Fibroblast of the conjunctiva (primary cell): ENCODE measurements at places on chromosomes 6 and 20.

- DNase-seq = no peak
Measured at GRCh38 chr6:119129968-119130484, 51.6 kb upstream of the FAM184A start.

- no peak for DNase-seq
Measured at GRCh38 chr6:129269076-129269475, 386.1 kb downstream of the LAMA2 start.

- DNase-seq = no peak
Measured at GRCh38 chr20:48739395-48740291, 88.2 kb downstream of the PREX1 start.

- DNase-seq = no peak
Measured at GRCh38 chr20:48474022-48474421, 353.8 kb downstream of the PREX1 start.

DNA sequence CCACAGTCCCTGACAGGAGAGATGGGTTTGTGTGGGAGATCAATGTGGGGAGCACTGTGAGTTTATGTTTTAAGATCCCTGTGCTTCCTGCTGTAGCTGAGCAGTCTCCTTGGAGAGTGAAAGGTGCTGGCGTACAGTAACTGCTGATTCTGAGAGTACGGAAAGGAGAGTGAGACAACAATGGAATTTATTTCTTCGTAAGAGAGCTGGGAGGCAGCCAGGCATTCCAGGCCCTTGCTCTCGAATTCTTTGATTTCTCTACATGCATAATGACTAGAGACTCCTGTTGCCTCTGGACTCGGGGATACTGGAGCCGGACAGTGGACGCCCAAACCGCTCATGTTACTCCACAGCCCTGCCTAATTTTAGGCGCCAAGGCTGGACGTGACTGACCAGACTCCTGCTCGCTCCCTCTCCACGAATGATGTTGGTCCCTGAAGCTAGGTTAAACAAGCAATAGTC, 131.0 kb upstream of the PHACTR1 start:
- no peak for DNase-seq

GRCh38 chr20:52800734-52801627, 171.2 kb upstream of the TSHZ2 start:
- DNase-seq = no peak

GRCh38 chr6:104600639-104600931, 259.1 kb downstream of the HACE1 start:
- no peak for DNase-seq

GRCh38 chr6:81731814-81732213, 20.7 kb downstream of the TENT5A start:
- DNase-seq = no peak

DNA sequence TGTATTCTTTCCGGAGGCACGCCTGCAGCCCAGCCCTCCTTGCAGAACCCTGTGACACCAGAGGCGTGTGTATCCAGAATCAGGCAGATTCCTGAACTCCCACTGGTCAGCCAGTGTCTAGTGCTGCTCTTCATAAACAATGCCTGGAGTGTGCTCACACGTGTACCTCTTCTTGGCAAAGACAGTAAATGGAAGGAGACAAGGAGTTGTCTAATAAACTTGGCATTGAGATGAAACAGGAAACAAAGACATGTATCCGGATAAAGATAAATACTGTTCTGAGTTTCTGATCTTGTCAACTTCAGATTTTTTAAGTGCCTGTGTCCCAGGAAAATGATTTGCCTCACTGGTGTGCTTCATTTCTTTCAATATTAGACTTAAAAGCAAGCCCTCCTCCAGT, 1.7 kb downstream of the RPS6KA2 start:
- DNase-seq = no peak

GRCh38 chr6:158388727-158389126, 76.5 kb downstream of the TULP4 start:
- DNase-seq = no peak

- DNase-seq = no peak
Measured at GRCh38 chr20:23679133-23680092, 9.4 kb downstream of the CST4 start.
